ENCODE measurements at places on chromosomes 4 and X. TPM values are rescaled to one million over a fixed set of nuclear protein-coding genes. Genes with fewer than 3 reads are reported as not detected.

The CT45A1 gene
- not detected for total RNA-seq

The TCEAL7 gene
- total RNA-seq, result not detected

The GYPE gene
- total RNA-seq, result 0.21 TPM

The ZFYVE28 gene
- total RNA-seq, result 33.7 TPM

DNA sequence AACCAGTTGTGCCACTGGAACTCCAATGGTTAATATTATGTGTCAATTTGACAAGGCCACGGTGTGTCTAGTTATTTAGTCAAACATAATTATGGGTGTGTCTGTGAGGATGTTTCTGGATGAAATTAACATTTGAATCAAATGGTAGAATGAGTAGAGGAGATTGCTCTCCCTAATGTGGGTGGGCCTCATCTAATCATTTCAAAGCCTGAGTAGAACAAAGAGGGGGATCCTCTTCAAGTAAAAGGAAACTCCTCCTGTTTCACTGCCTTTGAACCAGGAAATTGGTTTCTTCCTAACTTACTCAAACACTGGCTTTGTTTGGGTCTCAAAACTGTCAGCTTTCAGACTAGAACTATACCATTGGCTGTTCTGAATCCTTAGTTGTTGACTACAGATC lies 1692.1 kb downstream of the PCDH19 start:
- DNase-seq, result no peak

- DNase-seq, result no peak
Observed at GRCh38 chr4:42642101-42642797, 14.7 kb downstream of the ATP8A1 start.

Measured in T-cell (primary cell).